ENCODE measurements at places on chromosomes 6 and 20.

DNA sequence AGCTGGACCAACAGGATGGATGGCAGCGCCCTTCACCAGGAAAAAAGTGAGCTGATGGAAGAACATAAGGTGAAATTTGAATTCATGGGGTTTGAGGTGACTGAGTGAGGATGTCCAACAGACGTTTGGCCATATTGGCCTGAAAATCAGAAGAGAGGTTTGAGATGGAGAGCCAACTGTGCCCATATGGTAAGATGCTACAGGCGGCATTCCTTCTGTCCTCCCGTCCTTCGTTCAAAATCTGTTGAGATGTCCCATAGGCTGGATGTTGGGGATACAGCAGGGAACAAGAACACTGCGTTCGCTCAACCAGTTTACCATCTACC, 468 bp upstream of the CMTR1 start:
- no peak for DNase-seq

GRCh38 chr6:119312441-119312840, 37.1 kb downstream of the MAN1A1 start:
- no peak for DNase-seq

DNA sequence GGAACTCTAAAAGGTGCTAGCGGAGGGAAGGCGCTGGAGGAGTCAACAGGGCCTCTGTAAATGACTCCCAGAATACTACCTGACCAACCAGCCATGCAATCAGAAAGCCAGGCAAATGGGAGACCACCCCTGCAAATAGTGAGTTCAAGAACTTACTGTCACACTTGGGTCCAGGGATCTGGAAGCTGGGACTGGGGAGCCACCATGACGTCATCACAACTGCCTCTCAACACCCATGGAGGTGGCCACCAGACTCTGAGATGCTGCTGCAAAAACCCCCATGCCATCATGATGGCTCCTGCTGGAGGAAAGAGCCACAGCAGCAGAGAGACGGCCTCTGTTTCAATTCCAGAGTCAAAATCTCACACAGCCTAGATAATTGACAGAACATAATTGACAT, 8.5 kb upstream of the PDYN start:
- DNase-seq = no peak

DNA sequence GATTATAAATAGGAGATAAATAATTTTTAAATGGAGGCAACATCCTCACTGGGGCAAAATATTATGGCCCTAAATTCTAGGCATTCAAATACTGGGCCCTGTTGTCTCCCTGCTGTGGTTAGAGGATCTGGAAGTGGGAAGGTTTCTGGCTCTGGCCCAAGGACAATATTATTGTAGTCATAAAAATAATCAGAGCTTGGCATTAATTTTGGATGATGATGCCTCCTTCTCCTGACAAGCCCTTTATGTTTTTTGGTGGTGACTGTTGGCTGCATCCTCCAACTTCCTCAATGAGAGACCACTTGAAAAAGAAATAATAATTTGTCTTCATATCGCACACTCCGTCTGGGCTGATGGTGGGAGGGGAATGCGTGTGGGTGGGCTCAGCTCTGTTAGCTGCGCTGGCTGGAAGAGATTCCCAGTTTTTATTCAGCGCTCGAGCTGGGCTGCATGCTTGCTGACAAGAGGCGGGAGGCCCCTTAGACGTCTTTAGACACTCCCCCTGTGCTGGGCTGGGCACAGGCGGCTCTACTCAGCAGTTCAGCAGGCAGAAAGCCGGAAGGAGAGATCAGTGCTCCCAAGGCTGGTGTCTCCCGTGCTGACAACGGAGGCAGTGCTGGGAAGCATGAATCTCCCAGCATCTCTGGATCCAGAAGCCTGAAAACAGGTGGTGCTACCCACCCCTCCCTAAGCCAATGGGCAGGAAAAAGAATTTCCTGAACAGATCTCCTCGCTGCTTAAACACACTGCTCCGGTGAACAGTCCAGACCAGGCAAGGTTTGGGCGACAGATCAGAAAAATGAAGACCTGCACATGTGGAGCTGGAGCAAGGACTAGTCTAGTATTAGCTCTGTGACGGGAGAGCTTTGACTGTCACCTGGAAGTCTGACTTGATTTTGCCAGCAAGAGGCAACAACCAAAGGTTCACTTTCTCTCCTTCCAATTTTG, 97.7 kb downstream of the SYCP2 start:
- peak; percentile 86 for DNase-seq

DNA sequence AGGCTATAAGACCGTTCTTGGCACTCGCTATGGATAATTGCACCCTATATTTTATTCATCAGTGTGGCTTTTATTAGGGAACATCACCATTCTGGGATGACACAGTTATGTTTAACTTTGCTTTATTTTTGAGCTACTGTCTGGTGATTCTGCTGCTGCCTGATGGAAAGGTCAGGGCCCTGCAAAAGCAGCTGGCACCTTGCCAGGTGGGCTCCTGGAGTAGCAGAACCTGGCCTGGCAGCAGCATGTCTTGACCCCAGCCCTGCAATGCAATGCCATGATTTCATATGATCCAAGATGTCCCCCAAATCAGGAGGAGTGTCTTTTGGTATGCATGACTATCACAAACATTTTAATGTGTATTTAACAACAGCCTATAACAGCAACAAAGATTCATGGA, 228.4 kb upstream of the RSPO3 start:
- no peak for DNase-seq

DNA sequence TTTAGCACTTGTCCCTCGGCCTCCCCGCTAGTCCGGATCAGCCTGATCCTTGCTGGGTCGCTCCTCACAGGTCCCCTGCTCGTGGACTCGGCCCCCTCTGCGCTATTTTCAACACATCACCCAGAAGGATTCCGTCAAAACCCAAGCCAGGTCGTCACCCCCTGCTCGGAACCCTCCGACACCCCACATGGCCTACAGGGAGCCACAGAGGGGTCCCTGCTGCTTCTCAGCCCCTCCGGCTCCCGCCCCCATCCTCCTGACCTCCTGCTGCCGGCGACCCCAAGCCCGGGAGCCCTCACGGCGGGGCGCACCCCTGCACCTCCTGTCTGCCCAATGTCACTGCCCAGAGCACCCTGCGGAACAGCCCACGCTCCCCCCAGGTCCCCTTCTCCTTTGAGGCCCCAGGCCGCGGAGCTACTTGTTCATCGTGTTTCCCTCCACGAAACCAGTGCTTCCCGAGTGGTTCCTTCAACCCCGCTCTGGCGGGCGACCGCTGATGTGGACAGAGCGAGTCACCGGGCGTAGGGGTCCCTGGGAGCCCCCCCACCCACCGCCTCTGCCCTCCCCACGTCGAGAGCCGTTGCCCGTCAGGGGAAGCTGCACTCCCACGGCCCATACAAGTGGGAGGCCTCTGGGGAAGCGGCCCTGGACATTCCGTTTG, 638 bp upstream of the MYL9 start:
- DNase-seq = peak; percentile 24

DNA sequence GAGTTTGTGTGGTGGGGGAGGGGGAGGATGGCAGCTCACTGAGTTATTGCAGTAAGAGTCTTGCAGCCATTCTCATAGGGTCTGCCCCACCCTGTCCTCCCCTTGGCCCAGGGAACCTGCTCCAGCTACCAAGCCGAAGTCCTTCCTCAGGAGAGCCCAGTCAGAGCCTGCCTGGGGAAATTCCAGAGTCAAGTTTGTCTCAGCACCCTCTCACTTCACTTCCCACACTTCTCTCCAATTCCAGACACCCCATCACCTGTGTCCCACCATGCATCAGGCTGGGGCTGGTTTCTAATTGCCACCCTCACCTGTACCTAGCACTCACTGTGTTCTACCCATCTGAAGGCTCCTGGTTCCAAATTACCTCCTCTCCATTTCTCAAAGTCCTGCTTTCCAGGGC, 10.3 kb upstream of the SLC22A16 start:
- DNase-seq = no peak

- no peak for DNase-seq
Observed at GRCh38 chr20:52975029-52975732, 3.0 kb downstream of the TSHZ2 start.

GRCh38 chr6:13038315-13038714, 290.0 kb downstream of the TBC1D7 start:
- DNase-seq = no peak

GRCh38 chr6:75273009-75273408, 11.6 kb downstream of the TMEM30A start:
- no peak for DNase-seq

DNA sequence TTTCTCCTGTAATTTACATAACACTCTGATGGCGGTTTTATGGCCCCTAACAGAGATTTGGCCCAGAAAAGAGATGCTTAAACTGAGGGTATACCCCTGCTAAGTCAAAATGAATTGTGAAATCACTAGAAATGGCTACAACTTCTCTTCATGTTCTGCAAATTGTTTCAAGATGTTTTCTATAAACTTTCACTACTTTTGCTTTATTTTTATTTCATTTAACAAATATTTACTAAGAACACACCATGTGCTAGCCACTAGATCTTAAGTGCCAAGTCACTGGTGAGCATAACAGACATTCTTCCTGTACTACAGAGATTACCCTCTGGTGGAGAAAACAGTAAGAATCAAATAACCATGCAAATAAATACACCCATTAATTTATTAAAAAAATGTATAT, 87.6 kb downstream of the KCNQ5 start:
- no peak for DNase-seq

GRCh38 chr6:24929242-24929641, 6.5 kb downstream of the RIPOR2 start:
- DNase-seq = no peak

DNA sequence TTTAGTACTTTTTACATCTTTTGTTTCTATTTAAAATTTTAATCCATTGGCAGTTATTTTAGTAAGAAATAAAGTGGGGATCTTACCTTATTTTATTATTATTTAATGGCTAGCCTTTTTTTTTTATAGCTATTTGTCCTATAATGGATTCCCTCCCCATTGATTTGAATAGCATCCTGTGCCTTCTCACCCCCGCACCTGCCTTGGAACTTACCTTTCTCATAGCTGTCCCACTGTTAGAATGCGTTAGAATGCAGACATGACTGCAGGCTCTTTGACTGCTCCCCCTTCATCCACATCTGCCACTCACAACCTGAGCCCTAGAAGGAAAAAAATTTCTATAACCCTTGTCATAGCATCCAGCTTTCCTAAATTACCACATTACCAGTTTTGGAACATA, 9.1 kb downstream of the PKIB start:
- no peak for DNase-seq

DNA sequence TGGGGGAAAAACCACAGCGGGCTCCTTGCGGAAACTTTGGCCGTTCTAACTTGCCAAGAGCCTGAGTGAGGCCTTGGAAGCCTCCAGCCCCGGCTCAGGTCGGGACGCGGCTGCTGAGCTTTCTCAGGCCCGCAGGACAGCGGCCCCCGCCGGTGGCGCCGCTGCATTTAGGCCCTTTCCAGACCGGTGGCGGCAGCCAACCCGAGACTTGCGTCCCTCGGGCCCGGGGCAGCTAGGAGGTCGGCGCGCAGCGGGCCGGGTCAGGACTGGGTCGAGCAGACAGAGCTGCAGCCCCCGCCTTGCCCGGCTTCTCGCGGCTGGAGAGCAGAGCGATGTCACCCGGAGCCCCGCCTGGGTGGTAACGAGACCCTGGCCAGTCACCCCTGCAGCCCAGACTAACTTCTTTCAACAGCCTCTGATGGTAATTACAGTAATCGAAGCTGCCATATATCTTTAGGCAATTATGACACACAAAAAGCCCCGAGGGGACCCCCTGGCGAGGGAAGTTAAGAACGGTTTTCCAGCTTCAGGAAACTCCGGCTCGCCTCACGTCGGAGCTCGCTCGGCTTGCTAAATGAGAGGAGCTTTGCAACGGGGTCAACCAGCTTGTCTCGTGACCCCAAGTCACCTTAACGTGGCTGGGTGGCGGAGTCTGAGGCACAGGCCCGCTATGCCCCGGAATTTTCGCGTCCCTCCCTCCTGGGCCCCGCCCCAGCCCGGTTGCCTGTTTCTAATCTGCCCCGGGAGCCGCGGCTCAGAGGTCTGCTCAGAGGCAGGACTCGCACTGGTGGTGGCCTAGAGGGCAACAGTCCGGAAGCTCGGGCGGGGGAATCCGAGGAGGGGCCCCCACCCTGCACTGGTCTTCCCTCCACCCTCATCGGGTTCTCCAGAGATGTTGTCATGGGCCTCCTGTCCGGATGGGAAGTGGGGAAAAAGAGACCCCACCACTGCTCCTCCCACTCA, 3.0 kb downstream of the NR2E1 start:
- DNase-seq = peak; percentile 90

- DNase-seq = no peak
Observed at GRCh38 chr6:158758941-158759479, 60.2 kb downstream of the EZR start.

DNA sequence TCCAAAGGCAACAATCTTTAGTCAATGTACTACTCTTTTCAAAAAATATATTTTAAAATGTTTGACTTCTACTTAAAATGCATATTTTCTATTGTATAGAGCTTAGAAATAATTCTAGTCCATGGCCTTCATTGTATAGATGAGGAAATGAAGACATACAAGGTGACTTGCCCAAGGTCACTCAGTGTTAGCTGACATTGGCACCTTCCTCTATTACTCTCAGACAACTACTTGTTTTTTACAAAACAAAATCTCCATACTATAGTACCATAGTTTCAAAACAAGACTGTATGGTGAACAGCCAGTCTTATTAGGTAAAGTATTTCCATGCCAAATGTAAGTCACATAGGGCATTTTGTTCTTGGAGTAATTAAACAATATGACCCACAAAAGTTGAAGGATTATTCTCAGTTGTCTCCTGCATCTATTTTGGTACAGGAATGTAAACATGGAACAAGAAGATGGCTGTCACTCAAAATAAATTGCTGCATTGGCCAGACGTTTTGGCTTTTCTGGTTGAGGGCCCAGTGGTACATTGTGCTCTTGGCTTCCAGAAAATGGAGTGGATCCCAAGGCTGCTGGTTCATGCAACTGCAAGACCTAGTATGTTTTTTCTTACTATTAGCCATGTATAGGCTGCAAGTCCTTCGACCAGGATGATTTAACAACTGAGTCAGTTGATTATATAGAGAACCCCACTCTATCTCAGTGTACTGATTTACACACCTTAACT, 54.3 kb upstream of the NOX3 start:
- DNase-seq = no peak

- no peak for DNase-seq
Observed at GRCh38 chr6:112286500-112287144, 32.3 kb upstream of the LAMA4 start.

GRCh38 chr6:251920-252319, 40.4 kb upstream of the DUSP22 start:
- no peak for DNase-seq

DNA sequence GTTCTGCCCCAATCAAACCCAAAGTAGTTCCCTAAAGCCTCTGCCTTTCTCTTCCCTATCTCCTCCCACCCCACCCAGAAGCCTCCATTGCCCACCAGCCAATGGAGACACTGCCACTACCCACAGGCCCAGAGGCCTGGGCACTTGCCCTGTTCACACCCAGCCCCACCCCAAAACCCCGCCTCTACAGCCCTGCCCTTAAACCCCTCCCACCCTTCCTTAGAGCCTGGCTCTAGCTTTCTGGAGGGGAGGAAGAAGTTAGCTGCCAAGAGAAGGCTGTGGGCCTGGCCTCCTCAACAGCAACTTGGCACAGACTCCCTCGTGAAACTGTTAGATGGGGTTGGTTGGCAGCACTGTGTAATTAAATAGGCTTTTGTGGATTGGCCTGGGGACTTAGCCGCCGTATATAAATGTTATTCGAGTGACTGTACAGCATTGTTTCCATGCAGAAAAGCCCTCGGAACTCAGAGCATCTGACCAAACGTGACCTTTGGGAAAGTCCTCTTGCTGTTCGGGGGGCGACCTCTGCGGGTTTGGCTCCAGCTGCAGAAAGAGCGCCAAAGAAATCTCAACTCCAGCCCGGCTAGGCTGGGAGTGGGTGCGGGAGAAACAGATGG, 31.4 kb downstream of the COL11A2 start:
- DNase-seq = no peak

GRCh38 chr6:150601439-150601838, 1.8 kb downstream of the PLEKHG1 start:
- DNase-seq = no peak

GRCh38 chr20:62956387-62957135, 4.1 kb downstream of the SLC17A9 start:
- DNase-seq = no peak

Data from neural progenitor cell (in vitro differentiated cells).